ENCODE measurements at places on chromosomes 5 and 9.

DNA sequence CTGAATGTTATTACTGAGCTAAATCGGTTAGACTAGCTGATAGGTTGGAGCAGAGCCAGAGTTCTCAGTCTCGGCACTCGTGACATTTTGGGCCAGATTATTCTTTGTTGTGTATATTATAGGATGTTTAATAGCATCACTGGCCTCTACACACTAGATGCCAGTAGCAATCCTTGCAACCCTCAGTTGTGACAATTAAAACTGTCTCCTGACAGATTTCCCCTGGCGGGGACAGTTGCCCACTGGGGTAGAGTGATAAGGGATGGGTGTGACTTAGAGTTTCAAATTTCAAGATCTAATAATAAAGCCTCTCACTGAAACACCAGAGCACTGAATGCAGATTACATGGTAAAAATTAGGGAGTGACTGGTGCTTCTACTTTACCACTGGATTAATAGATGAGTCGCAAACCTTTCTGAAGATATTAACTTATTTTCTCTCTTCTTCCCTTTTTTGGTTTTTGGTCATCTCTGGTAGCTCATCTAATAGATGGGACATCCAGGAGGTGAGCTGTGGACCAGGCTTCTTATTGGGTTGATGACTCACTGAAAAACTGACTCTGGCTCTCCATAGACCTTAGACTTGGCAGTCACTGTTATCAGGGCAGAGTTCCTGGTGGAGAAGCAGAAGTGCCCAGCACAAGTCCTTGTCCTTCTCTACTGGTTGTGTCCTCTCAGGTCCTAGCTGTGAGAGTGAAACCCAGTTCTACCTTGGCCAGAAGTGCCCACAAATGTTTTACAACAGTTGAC, 150.3 kb downstream of the UNC13B start:
- DNase-seq, result no peak

- DNase-seq, result no peak
These were observed 13.2 kb downstream of the GADD45G start for GRCh38 chr9:89617978-89618377.

- no peak for DNase-seq
These were observed 11.7 kb downstream of the RAD23B start for GRCh38 chr9:107294756-107295155.

DNA sequence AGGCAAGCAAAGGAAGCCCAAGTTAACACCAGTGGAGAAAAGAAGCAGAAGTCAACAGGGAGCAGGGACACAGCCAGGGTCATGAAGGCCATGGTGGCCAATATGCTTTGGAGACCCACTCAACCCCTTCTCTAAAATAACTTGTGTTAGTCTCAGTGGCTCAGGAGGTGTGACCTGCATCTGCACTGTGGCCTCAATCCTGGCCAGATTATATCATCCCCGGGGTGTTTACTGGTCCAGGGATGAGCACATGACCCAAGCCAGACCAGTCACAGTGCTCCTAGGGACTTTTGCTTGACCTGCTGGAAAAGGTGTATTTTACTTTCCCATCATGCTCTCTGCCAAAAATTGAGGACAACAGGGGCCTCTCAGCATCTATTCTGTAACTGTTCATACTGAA, 105.2 kb downstream of the DPYSL3 start:
- DNase-seq, result no peak

GRCh38 chr5:175715627-175716522, 58.0 kb downstream of the HRH2 start:
- DNase-seq, result no peak

DNA sequence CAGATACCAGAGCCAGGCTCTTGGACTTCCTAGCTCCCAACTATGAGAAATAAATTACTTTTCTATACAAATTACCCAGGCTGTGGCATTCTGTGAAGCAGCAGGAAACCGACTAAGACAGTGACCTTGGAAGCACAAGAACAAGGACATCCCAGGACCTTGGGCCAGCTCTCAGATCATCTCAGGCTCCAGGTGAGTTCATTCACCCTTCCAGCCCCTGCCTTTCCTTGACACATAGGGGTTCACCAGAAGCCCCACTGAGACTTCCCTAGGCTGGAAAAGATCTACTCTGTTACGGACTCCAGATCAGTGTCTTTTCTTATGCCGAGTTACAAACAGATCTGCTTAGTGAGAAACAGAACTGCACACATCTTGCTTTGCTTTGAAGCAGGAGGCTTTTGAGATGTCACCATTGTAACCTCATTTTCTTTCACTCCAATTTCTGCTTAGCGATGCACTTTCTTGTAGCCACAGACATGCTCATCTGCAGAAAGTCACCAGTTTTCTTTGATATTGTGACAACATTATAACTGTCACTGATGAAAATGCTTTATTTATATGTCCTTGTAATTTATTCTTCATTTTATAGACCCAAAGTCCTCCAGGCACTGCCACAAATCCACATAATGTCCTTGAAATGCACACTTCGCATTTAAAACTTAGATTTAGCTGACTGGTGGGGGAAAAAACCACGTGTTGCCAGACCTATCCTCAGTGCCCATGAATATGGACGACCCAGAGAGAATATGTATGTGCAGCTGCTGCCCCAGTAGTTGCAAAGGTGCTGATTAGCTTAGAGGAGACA, 8.1 kb downstream of the CD180 start:
- no peak for DNase-seq

- DNase-seq, result no peak
These were observed 64.1 kb downstream of the PDE4D start for GRCh38 chr5:59829386-59829785.

GRCh38 chr9:75147638-75148037, 59.3 kb downstream of the OSTF1 start:
- peak; percentile 73 for DNase-seq

GRCh38 chr5:83387041-83387440, 84.5 kb upstream of the VCAN start:
- no peak for DNase-seq

DNA sequence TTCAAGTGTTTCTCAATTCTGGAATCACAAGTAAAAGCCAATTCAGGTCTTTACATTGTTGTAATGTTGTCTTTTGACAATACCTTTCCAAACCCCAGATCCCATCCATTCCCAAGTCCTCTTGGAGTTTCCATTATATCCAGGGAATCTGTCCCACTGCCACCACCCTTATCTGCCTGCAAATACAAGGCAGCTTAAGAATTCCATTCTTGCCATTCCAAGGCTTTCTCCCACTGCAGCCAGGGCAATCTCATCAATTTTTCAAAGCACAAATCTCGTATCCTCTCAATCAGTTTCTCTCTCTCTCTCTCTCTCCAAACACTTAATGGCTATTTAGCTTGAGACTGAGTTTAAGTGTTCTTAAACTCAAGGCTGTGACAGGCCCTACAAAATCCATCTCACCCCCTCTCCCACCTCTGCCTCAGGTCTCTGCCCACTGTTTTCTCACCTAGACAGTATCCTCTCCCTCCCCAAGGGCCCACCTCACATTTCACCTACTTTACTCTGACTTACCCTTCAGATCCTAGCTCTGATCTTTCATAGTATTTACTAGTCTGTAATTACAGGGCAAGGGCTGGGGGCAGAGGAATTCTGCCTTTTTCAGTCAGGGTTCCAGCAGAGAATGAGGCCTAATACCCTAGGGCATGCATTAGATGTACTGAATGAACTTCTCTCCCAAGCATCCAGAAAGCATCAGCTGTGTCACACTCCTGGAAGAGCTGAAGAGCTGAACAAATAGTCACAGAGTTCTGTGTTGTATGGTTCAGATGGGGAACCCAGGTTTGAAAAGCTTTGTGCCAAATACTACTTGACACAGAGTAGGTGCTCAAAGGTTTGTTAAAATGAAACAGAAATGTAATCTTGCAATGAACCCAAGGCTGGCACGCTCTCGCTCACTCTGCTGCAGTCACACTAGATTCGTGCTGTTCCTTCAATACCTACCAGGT, 46.0 kb downstream of the RAPGEF1 start:
- no peak for DNase-seq

GRCh38 chr9:109437286-109437685, 60.8 kb downstream of the PTPN3 start:
- DNase-seq, result no peak

DNA sequence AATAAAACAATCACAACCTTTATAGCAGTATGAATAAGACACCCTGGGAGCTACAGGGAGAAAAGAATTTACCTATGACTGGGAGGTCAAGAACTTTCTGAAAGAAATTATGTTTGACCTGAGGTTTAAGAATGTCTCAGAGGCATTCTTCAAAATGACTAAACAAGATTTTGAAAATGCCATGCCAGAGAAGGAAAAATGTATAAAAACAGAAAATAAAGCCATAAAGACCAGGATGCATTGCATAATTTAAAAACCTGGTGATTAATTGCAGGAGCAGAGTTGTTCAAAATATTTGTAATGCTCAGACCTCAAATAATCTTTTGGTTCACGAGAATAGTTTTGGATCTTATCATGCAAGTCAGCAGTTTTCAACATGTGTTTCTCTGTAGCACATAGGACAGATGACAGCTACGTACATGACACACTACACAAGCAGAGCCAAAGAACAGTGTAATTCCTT, 954.7 kb upstream of the ARRDC3 start:
- DNase-seq, result no peak

DNA sequence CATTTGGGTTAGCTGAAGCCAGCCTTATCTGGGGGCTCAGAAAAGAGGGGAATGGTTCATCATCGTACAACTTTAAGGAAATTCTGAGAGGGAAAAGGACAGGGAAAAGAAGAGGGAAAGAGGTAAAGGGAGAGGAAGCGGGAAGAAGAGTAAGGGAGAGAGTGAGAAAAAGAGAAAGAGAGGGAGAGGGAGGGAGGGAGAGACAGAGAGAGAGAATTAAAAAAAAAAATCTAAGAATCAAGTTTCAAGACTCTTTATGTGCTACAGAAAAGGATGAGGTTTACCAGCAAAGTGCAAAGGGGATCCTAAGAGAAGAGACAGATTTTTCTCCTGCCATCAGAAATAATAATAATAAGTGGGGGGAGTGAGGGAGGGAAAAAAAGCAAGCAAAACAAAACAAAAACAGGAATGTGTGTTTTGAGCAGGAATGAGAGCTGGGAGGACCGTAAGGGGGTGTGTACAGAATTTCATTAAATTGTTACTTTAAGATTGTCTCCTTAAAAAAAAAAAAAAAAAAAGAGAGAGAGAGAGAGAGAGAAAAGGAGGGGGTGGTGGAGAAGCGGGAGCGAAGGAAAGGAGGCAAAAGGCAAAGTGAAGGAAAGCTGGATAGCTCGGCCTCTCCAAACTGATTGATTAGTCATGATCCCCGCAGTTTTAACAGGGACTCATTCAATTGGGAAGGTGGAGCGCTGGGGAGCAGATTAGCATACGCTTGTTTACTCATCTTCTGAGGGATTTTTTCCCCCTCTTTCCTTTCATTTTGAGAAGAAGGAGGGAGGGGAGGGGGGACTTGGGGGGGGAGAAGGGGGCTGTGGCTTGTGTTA, 438 bp upstream of the PAPPA start:
- DNase-seq, result no peak

GRCh38 chr9:123749580-123750202, 180.2 kb downstream of the DENND1A start:
- DNase-seq, result peak; percentile 7

GRCh38 chr9:116635908-116636307, 51.2 kb upstream of the TRIM32 start:
- no peak for DNase-seq

DNA sequence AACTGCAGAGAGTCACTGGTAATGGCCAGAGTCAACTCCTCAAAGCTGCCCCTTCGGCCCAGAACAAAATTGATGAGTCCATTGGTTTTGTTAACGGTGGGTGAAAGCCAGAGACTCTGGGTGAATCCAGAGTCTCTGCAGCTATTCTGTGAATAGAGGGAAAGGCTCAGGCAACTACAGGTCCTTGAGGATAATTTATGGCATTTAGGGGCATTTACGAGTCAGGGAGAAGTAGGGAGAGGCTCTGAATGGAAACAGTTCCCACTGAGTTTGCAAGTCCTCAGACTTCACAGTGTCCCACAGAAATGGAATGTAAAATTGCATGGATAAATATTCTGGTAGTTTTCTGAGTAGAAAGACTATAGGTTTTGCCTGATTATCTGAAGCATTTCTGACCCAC, 257.8 kb downstream of the SEC61B start:
- DNase-seq, result no peak

Data from activated CD4-positive, alpha-beta T cell treated with anti-CD3 and anti-CD28 coated beads, Interleukin-2, Interleukin-6, amounts not matched to agents 100 ng/mL and 50 ng/mL, durations not matched to agents 16 hours and 8 hours (primary cell).